ENCODE measurements at places on chromosomes 4 and X.

GRCh38 chr4:5096261-5096660, 45.0 kb downstream of the STK32B start:
- no peak for DNase-seq

GRCh38 chr4:145203410-145203809, 23.0 kb upstream of the OTUD4 start:
- DNase-seq: no peak

- no peak for DNase-seq
Observed at GRCh38 chr4:31984872-31985271, 1264.7 kb downstream of the PCDH7 start.

DNA sequence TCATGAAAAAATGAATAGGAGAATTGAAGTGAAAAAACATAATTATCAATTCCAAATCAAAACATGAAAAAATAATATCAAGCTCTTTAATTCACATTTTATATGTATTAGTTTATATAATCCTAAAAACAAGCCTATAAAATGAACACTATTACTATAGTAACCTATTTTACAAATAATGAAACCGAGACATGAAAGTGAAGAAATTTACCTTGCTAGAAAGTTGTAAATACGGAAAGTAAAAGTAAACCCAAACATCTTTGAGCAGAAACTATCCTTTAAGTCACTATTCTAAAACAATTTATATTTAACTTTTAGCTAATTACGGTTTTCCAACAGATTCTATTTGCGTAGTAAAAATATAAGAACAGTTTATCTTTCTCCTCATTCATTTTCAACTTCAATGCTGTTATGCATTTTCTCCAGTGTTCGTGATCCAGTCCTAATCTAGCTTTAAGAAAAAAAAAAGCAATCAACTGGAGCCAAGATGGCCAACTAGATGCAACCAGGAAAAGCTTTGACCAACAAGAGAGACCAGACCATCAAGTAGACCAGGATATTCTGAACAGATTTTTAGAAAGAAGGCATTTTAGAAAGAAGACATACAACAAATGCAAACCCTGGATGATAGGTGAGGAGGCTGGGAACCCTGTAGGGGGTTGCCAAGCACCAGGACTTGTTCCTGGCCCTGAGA, 67.0 kb downstream of the DDX53 start:
- no peak for DNase-seq

DNA sequence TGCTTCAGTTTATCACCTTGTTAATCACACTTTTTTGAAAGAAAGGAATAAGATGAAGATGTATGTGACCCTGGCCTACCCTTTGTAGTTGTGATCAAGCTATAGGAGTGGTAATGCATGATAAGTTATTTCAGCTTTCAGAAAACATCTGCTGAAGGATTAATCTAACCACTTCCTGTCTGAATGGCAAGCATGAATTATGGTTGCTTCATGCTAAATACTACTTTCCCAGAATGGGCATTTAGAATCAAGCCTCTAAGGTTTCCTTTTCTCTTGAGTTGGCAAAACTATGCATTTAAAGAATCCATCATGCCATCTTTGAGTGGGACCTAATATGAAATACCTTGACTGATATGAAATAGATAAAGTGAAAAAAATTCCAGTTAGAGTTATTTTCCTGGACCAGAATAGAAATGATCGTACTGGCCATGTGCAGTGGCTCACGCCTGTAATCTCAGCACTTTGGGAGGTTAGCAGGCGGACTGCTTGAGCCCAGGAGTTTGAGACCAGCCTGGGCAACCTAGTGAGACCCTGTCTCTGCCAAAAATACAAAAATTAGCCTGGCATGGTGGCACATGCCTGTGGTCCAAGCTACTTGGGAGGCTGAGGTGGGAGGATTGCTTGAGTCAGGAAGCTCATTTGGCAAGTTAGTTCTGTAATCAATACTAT, 59.1 kb downstream of the ANXA3 start:
- no peak for DNase-seq

- DNase-seq: no peak
Observed at GRCh38 chr4:137532869-137533236, 559 bp upstream of the PCDH18 start.

GRCh38 chr4:42401171-42401570, 3.9 kb downstream of the SHISA3 start:
- no peak for DNase-seq

- DNase-seq: no peak
Observed at GRCh38 chr4:89860971-89861370, 24.0 kb upstream of the SNCA start.

GRCh38 chrX:13120017-13120416, 75.6 kb upstream of the FAM9C start:
- DNase-seq: peak; percentile 79

DNA sequence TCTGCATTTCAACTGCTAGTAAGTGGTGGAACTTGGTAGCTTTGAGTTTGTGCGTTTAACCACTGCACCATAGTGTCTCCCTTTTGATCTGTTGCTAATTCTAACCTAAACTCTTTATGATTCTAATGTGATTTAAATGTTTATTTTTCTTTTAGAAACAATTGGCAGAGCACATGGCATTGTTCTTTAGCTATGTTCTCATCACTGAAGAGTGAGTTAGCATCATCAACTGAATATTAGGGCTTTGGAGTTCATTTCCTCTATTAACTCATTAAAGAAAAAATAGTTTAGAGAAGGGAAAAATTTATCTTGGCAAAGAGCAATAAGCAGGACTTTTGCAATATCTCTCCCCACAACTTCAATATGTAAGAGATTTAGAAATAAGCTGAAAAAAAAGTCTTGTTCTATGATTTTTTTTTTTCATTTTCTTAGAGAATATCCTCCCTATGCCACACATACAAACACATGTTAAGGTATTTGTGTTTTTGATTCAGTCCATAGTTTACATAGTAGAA, 25.7 kb downstream of the CPEB2 start:
- no peak for DNase-seq
